ENCODE measurements at places on chromosomes 16 and 17. TPM values are rescaled to one million over a fixed set of nuclear protein-coding genes. Genes with fewer than 3 reads are reported as not detected.

The TBC1D3 gene
- total RNA-seq, result not detected

The MMP28 gene
- not detected for total RNA-seq

DNA sequence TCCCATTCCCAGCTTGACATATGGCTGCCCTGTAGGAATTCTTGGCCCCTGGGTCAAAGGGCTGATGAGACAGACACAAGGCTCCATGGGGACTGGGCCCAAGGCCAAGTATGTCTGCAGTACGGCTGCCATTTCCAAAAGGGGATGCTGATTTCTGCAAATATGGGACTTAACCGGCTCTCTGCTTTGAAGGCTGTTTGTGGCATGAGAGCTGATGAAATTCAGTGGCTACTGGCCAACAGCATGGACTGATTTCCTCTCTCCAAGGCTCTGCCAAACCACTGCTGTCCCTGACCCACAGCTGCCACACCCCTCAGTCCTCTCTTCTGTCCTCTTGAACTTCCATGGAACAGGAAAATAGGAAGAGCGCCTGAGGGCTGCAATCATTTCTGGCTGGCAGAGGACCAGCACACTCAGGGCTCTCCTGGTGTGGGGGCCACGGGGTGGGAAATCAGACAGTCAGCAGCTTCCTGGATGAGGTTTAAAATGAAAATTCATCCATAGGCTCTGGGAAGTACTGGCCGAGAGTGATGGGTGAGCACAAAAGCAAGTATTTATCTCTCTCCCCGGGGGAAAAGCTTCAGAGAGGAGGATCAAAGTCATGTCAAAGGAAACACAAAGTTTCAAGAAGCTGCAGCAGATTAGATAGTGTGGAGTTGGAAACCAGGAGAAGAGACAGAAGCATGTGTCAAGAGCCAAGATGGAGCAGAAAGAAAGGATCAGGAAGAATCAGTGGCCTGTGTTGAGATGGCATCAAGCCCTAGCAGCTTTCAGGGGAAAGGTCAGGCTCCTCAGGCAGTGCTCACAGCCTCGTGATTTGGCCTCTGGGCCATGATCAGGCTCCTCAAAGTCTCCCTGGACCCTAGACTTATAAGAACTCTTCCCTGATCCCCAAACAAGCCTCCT, 64.1 kb upstream of the SREBF1 start:
- no peak overlapping the region for H3K27ac ChIP-seq
- no peaks in the 10 kb centered on the region for H3K4me1 ChIP-seq
- no peaks in the 10 kb centered on the region for H3K36me3 ChIP-seq
- no peak overlapping the region for H3K4me3 ChIP-seq
- DNase-seq, result no peak
- no peaks in the 10 kb centered on the region for H3K27me3 ChIP-seq

The SEZ6L2 gene
- 50.8 TPM for total RNA-seq

DNA sequence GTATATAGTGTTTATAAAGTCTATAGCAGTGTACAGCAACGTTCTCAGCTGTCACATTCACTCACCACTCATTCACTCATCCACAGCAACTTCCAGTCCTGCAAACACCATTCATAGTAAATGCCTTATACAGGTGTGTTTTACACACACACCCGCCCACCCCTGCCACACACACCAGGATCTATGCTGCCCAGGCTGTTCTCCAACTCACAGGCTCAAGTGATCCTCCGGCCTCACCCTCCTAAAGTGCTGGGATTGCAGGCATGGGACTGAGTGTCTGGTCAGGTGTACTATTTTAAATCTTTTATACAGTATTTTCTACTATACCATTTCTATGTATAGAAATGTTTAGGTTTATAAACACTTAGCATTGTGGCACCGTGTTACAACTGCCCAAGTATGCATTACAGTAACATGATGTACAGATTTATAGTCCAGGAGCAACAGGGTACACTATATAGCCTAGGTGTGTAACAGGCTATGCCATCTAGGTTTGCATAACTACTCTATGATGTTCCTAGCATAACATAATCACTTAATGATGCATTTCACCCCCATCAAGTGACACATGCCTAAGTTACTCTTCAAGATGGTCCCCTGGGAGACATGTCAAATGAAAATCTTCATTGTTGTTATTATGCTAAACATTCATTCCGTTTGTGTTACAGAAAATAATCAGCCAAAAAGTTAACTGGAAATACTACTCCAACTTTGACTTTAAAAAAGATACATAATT, 42.5 kb downstream of the CREBBP start:
- no peak for DNase-seq
- H3K4me1 ChIP-seq, result peaks cover 4% of the 10 kb centered on the region
- H3K36me3 ChIP-seq, result peaks cover 9% of the 10 kb centered on the region
- no peak overlapping the region for H3K27ac ChIP-seq
- H3K27me3 ChIP-seq, result no peaks in the 10 kb centered on the region

All from H9 (cell line).